Panc1 (cell line): ENCODE measurements at places on chromosomes 7 and 10.
A peak's percentile ranks its signal among the peaks of the same experiment; 100 is the strongest.

DNA sequence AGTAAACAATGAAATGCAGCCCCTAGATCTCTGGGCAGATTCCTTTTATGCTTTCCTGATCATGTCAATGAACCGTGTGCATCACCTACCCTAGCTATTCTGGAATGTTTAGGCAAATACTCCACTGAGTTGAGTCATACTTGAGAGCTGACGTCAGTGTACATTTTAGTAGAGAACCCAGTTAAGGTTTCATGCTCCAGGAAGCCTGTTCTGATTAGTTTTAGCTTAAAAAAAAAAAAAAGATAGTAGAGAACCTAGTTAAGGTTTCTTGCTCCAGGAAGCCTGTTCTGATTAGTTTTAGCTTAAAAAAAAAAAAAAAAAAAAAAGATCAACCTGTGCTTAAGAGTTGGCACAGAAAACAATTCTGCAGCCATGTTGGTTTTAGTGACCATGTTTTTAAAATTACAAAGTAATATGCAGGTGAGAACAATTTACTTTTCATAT, 3.7 kb upstream of the MCU start:
- peak; percentile 72 for DNase-seq

- DNase-seq: no peak
Observed at GRCh38 chr10:12874501-12874900, 127.0 kb downstream of the CCDC3 start.

DNA sequence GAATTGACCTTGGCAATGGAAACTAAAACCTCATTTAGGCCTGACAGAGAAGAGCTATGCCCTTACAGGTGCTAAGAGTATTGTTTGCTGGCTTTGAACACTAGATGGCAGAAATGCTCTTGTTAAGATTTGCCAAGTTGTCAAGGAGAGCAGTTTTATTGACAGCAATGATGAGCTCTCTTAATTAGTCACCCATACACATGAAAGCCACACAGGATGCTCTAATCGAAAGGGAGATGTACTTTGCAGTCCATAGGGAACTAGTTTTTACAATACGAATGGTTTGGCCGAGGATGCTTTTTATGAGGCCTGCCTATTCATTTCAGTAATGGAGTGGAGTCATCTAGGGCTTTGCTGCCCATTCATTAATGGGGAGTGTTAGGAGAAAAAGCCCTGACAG, 45.4 kb upstream of the MBL2 start:
- DNase-seq: peak; percentile 18

DNA sequence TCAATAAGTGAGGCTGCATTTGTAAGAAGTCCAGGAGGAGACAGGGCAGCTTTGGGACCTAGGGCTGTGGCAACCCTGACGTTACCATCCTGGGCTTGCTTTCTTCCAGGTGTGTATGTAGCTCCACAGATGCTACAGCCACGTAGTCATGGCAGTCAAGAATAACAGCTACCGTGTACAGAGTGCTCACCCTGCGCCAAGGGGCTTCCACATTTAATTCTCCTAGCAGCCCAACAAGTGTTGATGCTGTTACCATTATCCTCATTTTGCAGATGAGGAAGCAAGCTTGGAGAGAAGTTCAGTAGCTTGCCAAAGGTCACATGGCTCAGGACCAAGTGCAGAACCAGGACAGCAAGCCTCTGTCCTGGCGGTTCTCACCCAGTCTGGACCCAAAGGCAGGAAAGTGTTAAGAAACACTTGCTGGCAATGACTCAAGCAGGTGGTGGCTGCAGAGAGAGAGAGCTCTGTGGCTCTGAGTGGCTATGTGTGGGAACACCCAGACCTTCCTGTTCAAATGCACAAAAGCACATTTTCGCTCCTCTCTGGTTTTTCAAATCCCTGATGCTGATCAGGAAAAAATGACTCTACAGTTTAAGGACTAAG, 89.8 kb downstream of the CREM start:
- DNase-seq: no peak

DNA sequence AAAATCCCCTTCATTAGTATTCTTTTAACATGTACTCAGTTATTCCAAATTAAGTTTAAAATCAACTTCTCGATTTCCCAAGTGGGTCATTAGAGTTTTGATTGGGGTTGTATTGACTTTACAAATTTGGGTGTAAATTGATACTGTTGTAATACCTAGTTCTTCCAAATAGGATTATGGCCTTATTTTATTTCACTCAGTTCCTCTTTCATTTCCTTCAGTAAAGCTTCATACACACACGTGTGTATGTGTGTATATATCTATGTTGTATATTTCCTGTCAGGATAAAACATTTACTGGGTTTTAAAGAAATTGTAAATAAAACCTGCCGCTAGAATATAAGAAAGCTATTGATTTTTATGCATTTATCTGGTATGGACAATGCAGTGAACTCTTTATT, 15.9 kb downstream of the YME1L1 start:
- no peak for DNase-seq

- DNase-seq: no peak
Observed at GRCh38 chr10:56035489-56035888, 325.6 kb downstream of the ZWINT start.

- no peak for DNase-seq
Observed at GRCh38 chr7:77426052-77426404, 9.9 kb upstream of the GSAP start.

DNA sequence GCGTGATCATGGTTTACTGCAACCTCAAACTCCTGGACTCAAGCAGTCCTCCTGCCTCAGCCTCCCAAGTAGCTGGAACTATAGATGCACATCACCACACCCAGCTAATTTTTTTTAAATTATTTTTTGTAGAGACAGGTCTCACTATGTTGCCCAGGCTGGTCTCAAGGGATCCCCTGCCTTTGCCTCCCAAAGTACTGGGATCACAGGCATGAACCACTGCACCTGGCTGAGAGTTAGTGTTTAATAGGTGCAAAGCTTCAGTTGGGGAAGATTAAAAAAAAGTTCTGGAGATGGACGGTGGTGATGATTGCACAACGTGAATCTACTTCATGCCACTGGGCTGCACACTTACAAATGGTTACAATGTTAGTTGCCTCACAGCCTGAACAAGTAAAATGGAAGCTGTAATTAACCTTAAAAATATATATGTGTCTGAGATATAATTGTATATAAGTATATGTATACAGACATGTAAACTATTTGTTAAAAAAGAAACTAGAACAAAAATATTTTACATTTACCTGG, 106.4 kb upstream of the ZNF438 start:
- no peak for DNase-seq

DNA sequence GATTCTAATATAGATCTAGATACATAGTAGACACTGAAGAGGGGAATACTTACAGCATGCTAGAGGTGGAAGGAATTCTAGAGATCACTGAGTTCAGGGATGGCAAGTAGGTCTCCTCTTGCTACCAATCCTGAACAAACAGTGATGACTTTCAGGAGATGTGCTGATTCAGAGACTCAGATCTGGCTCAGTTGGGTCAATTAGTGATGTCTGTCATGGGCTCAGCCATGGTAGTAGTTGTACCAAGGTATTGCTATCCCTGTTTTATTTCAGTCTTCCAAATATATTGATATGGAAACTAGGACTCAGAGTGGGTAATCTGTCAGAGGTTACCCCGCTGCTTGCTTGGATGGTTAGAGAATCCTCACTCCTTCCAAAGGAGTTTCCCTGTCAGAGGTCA, 38.5 kb downstream of the UNC5B start:
- no peak for DNase-seq

- no peak for DNase-seq
Observed at GRCh38 chr10:62681211-62681940, 123.1 kb upstream of the ADO start.

- DNase-seq: no peak
Observed at GRCh38 chr7:1924258-1924817, 254.3 kb downstream of the ELFN1 start.

GRCh38 chr7:8134089-8134733, 127.8 kb downstream of the ICA1 start:
- no peak for DNase-seq

DNA sequence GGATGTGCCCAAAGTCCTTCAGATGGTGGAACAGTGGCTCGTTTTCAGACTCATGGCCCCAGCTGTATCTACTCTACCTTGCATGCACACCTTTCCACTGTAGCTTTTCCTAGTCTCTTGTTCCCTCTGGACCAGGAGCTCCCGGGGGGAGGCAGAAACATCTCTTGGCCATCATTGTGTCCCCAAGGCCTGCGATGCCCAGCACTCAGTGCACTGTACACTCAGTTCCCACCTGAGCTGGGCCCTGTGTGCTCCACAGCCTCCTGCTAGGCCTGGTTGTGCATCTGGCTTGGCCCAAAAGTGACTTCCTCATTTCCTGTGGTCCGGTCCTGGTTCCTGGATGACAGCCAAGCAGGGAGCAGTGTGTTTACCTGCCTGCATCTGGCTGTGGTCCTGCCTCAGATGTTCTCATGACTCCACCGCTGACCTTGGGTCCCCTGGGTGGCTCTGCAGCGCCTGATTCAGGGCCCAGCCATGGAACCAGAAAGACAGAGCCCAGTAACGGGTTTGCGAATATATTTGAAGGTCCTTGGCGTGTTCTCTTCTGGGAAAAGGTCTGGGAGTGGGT, 9.9 kb upstream of the DOCK1 start:
- DNase-seq: no peak

DNA sequence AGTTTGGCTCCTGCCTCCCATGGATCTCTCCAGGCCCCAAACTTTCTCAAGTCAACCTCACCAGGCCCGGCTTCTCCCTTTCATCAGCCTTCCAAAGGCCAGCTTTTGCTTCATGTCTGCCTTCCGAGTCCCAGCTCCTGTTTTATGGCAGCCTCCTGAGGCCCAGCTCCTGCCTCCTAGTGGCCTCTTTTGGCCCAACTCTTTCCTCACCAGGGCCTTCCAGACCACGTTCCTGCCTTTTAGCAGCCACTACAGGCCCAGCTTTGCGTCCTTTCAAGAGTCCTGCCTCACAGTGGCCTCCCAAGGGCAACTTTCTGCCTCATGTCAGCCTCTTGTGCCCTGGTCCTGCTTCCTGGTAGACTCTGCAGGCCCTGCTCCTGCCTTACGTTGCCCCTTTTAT, 15.3 kb upstream of the TMEM248 start:
- no peak for DNase-seq

GRCh38 chr10:103480521-103480920, 1.5 kb upstream of the CALHM3 start:
- DNase-seq: no peak

GRCh38 chr7:149748076-149748874, 25.1 kb downstream of the ZNF467 start:
- DNase-seq: no peak

- DNase-seq: no peak
Observed at GRCh38 chr7:74479961-74480829, 26.5 kb downstream of the GTF2IRD1 start.

- DNase-seq: peak; percentile 91
Observed at GRCh38 chr10:42367532-42368230, 270.7 kb downstream of the ZNF33B start.

DNA sequence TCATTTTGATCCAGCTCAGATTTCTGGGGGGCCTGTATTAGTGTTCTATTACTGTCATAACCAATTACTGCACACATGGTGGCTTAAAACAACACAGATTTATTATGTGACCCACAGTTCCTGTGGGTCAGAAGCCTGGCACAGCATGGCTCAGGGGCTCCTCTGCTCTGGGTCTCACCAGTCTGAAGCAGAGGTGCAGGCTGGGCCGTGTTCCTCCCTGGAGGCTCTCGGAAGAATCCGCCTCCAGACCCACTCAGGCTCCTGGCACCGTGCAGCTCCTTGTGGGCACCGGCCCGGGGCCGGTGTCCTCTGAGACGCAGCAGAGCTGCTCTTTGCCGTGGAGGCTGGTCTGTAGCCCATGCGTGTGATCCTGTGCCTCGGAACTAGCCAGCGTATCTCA, 61.5 kb downstream of the RAMP3 start:
- DNase-seq: no peak

GRCh38 chr7:47786557-47787248, 161.6 kb downstream of the PKD1L1 start:
- peak; percentile 95 for DNase-seq

DNA sequence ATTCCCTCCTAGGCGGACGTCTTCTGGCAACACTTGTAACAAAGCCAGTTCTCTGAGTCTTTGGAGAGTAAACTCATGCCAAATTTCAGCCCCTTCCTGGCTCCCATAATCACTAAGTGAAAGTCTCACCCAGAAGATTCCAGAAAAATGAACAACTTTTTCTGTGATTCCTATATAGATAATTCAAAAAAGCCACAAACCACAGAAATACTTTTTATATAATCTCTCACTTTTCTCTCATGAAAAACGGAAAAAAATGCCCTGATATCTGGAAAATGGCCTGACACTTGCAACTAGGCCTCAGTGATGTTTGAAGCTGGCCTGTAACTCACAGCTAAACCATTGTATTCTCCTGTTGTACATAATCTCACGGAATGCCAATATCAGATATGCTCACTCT, 296.2 kb downstream of the HTR7 start:
- no peak for DNase-seq

DNA sequence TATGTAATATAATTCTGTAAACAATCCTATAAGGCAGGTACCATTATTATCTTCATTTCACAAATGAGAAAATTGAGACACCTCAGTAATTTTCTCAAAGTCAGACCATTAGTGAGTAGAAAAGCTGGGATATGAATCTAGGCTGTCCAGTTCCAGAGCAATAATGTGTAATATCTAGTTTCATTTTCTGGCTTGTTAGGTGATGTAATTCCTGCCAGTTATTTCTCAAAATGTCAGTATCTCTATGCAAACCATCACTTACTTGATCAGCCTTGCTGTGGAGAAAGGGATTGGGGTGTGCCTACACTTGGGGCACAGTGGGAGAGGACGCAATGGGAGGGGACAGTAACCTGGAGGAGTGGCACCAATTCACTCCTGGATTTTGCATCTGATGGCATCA, 157.5 kb downstream of the LYZL1 start:
- DNase-seq: no peak

GRCh38 chr10:74337330-74338016, 186.5 kb downstream of the ADK start:
- DNase-seq: no peak

DNA sequence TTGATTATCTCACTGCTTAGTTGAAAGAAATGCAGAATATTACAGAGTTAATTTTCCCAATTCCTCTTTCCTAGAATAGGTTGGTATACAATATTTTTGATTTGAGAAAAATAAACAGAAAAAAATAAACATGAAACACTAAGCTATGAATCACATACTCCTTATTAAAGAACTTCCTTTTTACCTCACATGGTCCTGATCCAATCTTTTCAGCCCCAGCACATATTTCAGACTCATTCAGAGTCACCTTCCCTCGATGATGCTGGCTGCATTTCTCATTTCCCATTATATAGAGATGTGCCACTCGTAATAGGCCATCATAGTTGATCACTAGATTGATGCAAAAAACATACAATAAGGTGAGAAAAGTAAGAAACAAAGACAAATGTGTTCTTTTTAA, 64.6 kb downstream of the HGF start:
- DNase-seq: peak; percentile 81

- DNase-seq: no peak
Observed at GRCh38 chr10:113004069-113004618, 54.1 kb downstream of the TCF7L2 start.

GRCh38 chr7:54981913-54982312, 36.9 kb upstream of the EGFR start:
- no peak for DNase-seq
